Activated CD4-positive, alpha-beta T cell treated with anti-CD3 and anti-CD28 coated beads for 1 hour (primary cell): ENCODE measurements at places on chromosomes 5 and 9.

- DNase-seq = no peak
These were observed 181.8 kb downstream of the ZDHHC21 start for GRCh38 chr9:14511452-14511851.

GRCh38 chr9:38061326-38061977 lies 7.6 kb downstream of the SHB start:
- no peak for DNase-seq

- DNase-seq = no peak
These were observed 36.4 kb downstream of the PHF2 start for GRCh38 chr9:93612796-93613154.

DNA sequence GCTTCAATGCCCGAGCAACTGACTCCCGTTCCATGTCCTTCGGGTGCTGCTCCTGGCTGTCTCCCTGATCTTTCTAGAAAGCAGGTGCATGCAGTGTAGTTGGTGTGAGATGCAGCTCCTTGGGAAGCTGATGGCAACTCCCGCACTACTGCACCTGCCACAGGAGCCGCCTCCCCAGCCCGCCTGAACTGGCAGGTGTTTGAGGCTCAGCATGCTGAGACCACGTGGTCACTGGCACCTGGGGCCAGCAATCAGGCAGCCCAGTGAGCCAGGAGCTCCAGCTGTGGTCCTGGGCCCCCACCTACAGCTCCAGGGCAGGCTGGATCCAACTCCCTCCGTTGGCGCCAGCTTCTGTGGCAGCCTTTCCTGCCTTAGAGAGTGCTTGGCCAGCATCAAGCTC lies 111.5 kb downstream of the ICE1 start:
- DNase-seq = no peak

DNA sequence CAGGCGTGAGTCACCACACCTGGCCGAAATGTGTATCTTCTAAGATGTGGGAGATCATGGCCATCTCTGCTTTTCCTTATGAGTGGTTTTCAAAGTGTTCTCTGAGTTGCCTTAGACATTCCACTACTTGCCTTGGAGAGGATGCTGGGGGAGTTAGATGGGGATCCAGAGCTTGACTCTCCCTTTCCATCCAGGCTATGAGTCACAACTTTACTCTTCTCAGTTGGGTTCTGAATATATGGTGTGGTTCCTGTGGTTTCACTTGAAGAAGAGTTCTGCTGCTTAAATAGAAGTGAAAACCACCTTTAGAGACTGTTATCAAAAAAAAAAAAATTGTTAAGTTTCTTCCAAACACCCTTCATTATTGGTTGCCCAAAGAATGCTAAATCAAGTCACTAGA lies 217.6 kb downstream of the ZNF608 start:
- DNase-seq = no peak

GRCh38 chr9:114900942-114901802 lies 29.2 kb downstream of the TNFSF8 start:
- no peak for DNase-seq

GRCh38 chr5:108743846-108744245 lies 3.9 kb upstream of the FER start:
- DNase-seq = no peak

DNA sequence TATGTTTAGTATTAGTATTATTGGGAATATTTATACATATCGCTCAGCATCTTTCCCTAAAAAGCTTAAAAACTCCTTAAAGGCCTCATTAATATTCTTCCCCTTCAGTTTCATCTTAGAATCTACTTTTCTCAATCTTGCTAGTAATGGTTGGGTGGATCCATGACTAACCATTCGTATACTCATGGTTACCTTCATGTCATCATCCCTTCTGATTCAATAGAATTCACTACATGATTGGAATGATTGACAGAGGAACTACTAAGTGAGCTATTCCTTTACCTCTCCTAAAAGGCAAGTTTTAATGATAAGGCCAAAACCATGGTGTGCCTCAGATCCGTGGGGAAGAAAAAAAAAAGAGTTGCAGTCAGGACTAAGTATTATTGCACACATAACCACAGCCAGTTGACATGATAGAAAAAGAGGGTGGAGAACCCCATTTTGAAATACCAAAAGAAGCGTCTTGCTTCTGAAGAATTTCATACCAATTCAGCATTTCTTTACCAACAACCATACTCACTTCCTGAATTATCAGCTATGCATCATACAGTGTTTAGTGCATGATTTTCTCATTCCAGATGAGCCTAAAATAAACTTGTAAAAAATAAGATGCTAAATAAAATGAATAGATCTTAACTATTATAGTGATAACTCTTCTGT lies 624.6 kb downstream of the PDE4D start:
- DNase-seq = no peak

GRCh38 chr5:172683645-172684471 lies 42.8 kb downstream of the NEURL1B start:
- peak; percentile 63 for DNase-seq

GRCh38 chr5:24291916-24292315 lies 352.9 kb downstream of the CDH10 start:
- no peak for DNase-seq

DNA sequence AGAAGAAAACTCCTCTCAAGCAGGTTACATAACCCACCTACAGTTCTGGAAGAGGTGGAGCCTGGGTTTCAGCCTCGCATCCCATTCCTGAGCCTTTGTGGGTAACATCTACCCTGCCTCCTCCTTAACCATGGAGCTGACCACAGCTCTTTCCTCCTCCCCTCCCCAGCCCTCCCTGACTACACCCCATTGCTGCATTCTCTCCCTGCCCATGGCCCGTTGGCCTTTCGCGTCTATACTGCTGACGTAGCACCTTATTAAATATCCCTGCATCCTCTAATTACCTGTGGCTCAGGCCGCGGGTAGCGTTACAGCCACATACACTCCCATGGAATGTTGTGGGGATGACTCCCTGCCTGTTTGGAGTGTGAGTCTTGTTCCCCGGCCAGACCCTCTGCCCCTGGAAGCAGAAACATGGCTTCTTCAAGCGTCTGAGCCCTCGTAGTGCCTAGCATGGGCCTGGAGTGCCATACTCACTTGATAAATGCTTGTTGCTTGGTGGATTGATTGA lies 72.8 kb downstream of the WWC1 start:
- DNase-seq = no peak

DNA sequence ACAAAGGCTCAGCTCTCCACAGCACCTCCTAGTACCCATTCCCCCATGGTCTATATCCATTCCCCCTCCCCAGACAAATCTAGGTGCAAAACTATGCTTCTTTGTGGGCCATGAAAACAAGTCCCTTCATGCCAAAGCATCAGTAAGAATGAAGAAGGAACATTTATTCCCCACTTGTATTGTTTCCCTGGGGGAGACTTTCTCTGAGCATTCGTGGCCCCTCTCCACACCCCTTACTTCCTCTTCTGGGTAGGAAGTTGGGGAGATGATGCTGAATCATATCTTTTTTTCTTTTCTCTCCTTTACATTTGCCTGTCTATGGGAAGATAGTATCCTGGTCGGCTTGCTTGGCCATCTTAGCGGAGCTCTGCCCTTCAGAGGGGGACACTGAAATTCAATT lies 246.8 kb downstream of the NSG2 start:
- DNase-seq = no peak

GRCh38 chr9:27619743-27620142 lies 46.5 kb upstream of the C9orf72 start:
- DNase-seq = no peak

- no peak for DNase-seq
These were observed 273.9 kb downstream of the ARHGEF28 start for GRCh38 chr5:73899916-73900315.

DNA sequence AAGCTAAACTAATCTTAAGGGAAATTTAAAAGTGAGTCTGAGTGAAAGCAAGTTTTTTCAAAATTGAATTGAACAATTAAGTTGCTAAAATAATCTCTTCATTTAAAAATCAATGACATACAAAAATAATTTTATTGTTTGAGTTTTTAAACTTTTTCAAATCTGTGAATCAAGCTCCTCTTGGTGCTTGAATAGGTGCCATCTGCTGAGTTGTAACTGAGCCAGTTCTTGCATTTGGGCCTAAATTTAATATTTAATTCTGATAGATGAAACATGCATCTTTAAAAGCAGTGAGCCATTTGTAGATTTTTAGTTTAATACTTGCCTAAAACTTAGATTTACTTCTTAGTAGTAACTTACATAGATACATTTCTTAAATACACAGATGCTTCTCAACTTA lies 31.8 kb downstream of the SPATA31D1 start:
- DNase-seq = no peak

DNA sequence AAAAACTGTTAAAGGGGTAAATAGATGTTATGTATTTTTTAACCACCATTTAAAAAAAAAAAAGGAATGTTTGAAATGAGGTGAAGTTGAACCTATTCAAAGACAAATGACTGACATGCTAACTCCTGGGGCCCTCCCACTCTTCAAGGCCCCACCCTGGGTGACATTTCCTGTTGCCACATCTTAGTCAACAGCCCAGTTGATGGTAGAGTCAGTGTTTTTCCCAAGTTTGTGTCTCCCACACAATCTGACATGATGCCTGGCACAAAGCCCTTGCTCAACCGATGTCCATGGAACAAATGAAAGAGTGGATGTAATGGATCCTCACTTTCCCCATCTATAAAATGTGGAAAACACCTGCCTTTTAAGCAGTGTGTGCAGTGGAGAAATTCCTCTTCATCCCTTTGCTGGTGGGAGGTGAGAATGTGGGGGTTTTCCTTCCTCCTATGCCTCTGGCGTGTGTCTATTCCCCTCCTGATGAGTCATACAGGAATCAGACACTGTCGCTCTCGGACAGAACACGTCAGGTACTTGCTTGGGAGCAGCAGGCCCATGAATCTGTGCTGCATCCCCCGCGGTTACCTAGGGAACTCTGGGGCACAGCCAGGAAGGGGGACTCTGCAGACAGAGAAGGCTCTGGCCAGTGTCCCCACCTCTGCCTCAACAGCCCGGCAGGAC lies 13.7 kb upstream of the ADRA1B start:
- no peak for DNase-seq

DNA sequence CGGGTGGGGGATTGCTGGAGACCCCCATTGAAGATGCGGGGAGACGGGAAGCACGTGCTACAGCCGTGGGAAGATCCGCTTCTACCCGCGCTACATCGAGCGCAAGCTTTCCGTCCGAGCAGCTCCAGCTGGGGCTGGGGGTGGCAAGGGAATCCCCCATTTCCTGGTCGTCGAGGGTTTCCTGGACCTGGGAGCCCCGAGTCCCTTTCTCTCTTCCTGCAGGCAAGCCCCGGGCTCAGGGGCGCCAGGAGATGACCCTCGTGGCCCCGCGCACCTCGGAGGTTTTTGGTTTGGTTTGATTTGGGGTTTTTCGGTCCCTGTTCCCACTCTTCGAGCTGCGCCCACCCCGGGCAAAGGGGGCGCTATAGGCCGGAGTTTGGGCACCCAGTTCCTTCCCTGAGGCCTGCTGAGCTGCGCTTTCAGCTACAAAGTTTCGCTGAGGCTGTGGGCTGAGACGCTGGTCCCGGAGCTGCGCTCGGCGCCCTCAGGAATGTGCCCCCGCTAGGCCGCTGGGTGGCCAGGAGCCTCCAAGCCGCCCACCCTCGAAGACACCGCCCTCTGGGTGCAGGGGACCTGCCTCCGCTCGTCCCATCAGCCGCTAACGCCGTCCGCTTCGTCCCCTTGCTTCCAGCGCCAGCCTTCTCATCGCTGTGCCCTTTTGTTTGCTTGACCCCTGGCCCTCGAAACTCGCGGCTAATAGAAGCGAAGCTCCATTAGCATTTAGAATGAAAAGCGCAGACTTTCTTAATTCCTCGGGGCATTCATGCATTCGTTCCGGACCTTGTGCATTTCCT lies 2.9 kb downstream of the NR4A3 start:
- no peak for DNase-seq

GRCh38 chr9:125043148-125043547 lies 100.2 kb downstream of the SCAI start:
- no peak for DNase-seq

DNA sequence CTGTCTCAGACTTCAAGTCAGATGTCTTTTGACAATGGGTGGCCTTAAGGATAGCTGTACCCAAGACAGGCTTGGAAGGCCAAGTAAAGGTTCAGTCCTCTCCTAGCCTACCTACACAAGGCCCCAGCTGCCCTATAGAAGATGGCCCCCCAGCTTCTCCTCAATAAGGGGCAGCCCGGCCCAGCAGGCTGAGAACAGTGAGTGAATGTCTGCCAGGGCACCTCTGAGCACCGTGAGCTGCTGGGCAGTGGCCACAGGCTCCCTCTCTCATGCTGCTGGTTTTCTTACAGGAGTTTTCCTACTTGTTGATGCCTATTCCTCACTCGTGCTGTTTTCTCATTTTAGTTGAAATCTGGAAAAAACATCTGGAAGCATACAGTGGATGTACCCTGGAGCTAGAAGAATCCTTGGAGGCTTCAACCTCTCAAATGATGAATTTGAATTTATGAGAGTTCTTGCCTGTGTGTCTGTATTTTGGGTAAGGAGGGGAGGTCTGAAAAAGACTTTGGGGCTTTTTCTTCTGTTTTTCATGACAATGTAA lies 40.1 kb downstream of the SECISBP2 start:
- DNase-seq = no peak

GRCh38 chr5:77354454-77354853 lies 137.7 kb downstream of the WDR41 start:
- DNase-seq = no peak

GRCh38 chr9:35679766-35680330 lies 6.1 kb downstream of the CA9 start:
- DNase-seq = no peak

DNA sequence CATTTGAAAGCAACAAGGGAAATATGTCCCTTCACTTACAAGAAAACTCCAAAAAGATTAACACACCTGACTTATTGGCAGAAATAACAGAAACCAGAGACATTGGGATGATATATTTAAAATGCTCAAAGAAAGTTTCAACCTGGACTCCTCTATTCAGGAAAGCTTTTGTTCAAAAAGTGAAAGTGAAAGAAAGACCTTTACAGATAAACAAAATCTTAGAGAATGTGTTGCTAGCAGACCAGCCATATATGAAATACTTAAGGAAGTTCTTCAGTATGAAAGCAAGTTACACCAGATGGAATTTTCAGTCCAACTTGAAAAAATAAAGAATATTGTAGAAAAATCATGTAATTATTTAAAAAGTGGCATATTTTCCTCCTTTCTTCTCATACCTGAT lies 1075.1 kb downstream of the NR2F1-AS1 start:
- no peak for DNase-seq

GRCh38 chr9:114278881-114279570 lies 43.9 kb upstream of the ORM1 start:
- DNase-seq = no peak

- no peak for DNase-seq
These were observed 91.1 kb upstream of the RANBP3L start for GRCh38 chr5:36392818-36393217.

GRCh38 chr9:90631964-90632363 lies 10.7 kb downstream of the DIRAS2 start:
- DNase-seq = no peak

- DNase-seq = no peak
These were observed 19.3 kb downstream of the KCNIP1 start for GRCh38 chr5:170523142-170523551.

- DNase-seq = no peak
These were observed 43.9 kb downstream of the USP20 start for GRCh38 chr9:129879103-129879699.
